ENCODE measurements at places on chromosomes 4 and X.

DNA sequence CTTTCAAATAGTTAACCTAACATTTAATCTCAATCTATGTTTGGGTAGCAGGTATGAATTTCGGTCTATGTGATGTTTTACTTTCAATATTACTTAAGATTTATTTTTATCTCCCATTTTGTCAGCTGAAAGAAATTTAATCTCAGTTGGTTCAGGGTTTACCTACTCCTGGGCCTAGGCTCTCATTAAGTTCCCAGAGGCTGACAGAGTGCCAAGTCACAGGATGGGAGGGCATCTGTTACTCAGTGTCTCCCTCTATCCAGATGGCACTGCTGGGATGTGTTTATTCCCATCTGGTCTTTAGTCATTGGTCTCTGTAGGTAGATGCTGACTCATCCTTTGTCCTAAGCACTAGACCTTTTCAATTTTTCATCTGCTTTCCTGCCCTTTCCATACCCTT, 129.4 kb upstream of the ARSJ start:
- peak; percentile 43 for DNase-seq

GRCh38 chrX:19213610-19214152, 91.4 kb upstream of the ADGRG2 start:
- DNase-seq, result no peak

- DNase-seq, result no peak
These were observed 12.8 kb downstream of the SMIM10L2A start for GRCh38 chrX:135434258-135435138.

DNA sequence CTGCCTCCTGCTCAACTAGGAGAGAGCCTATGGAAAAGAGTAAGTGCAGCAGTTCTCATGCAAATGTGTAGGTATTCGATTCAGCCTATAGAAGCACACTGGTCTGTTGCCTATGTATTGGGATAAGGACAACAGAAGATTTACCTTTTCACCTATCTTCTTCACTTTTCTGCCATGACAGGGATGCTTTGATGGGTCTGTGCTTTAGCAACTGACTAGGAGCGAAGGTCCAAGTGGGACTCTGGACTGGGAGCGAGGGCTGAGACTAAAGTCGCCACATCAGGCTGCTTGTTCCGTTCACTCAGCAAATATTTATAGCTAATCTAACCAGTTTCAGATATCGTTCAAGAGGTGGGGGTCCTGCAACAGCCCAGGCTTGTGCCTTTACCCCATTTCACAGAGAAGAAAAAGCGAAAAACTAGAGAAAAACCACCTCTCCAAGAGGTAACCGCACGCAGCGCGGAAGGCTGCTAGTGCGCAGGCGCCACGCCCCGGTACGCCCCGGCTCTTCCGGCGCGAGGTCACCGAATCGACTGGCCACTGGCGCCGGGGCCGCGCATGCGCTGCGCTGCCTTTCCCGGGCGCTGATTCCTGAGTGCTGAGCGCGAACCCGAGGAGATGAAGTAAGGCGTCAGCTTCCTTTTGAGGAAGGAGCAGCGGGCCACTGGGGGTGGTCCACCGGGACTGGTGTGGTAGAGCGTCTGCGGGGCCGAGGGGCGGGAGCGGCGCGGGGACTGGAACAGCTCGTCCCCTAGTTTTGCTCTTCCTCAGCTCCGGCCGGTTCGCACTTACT, at the start of gene RBMX2:
TSS of gene RBMX2 (plus strand) at position 573 of the 793 bp plus-strand sequence. CDS start at position 619, 46 bp downstream.
- peak; percentile 85 for DNase-seq

Data from urothelium cell line (cell line).